ENCODE measurements at places on chromosomes 3 and 15.

DNA sequence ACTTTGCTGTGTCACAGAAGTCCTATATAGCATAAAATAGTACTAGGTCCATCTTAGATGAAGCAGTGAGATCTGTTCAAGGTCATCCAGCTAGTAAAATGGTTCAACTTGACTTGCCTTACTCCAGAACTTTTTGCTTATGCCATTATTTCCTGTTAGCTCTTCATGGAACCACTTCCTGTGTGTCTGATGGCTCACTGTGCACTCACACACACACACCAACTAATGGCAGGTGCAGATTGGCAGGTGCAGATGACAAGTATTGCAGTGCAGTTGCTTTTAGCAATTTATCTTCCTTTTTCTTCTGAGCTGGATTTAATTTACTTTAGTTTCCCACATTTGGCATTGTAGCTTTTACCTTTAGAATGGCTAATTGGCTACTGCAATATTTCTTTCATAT lies 29.8 kb downstream of the GOLGA8S start:
- no peak for DNase-seq

- DNase-seq = no peak
These were observed 68.0 kb upstream of the STAC start for GRCh38 chr3:36312351-36312750.

- DNase-seq = no peak
These were observed 447.4 kb upstream of the ROBO1 start for GRCh38 chr3:80215191-80215590.

DNA sequence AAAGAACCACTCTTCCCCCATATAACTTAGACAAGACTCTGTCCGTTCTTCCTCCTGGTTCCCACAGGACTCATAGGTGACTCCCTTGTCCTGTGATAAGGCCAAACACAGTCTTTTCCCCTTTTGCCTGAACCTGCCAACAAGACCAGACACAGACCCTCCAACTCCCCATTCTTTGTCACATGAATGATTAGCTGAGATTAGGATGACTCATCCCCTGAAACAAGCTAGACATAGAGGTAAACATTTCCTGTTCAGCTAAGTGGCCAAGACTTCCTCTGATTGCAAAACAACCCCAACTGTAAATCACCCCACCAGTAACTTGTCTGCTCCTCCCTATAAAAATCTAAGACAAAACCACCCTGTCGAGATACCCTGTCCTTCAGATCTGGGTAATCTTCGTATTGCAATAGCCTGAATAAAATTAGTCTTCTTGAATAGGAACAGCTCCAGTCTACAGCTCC lies 11.4 kb upstream of the HTR3E start:
- no peak for DNase-seq

GRCh38 chr3:76938962-76939361 lies 100.9 kb upstream of the ROBO2 start:
- DNase-seq = no peak

GRCh38 chr3:40024526-40024925 lies 215.1 kb downstream of the MYRIP start:
- no peak for DNase-seq

- DNase-seq = no peak
These were observed 11.6 kb upstream of the DPH6 start for GRCh38 chr15:35557544-35557943.

GRCh38 chr3:112115806-112116383 lies 17.2 kb downstream of the GCSAM start:
- no peak for DNase-seq

- DNase-seq = no peak
These were observed 433.7 kb upstream of the NAALADL2 start for GRCh38 chr3:174425422-174425821.
